ENCODE measurements at places on chromosomes 4 and X.

GRCh38 chr4:100117750-100118149 is 72.5 kb downstream of the DDIT4L start:
- no peak for DNase-seq

DNA sequence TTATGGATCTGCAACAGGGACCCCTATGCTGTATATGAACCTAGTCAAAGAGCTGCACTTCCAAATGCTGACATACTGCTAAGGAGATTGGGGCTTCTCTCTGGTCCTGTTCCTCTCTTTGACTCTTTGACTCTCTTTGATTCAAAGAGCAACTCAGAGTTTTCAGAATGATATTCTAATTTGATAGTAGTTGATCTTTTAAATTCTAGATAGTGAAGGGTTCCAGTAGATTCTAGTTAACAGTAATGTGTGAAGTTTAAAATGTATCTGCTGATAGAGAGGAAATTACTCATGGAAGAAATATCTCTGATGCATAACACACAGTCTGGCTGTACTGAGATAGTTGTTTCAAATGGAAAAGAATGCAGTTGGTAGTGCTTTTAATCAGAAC is 239.1 kb downstream of the RASL11B start:
- DNase-seq = no peak

DNA sequence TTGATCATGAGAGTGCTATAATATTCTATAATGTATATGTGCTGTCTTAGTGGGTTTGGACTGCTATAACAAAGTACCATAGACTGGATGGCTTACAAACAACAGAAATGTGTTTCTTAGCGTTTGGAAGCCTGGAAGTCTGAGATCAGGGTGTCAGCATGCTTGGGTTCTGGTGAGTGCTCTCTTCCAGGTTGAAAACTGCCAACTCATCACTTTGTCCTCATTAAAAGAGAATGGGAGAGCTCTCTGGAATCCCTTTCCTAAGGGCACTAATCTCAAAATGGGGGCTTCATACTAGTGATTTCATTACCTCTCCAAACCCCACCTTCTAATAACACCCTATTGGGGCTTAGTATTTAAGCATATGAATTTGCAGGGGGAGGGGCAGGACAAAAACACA is 33.5 kb upstream of the KCNIP4 start:
- no peak for DNase-seq

GRCh38 chrX:86002076-86002896 is 45.1 kb downstream of the CHM start:
- DNase-seq = peak; percentile 74

DNA sequence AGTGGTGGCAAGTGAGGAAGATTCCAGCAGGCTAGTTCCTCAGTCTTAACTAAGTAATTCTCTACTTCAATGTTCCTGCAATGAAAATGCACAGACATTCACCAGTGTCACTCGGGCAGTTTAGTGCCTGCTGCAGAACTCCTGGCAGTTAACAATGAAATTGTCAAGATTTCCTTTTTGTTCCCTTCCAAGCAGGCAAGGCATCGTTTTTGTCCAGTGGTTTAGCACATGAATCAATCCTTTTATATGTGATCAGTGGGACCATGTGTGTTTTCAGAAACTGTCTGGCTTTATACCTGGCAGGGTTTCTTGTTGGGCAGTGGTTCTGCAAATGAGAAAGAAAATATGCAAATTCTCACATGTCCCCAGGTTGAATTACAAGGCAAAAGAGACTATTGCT is 122.2 kb downstream of the GBA3 start:
- no peak for DNase-seq

DNA sequence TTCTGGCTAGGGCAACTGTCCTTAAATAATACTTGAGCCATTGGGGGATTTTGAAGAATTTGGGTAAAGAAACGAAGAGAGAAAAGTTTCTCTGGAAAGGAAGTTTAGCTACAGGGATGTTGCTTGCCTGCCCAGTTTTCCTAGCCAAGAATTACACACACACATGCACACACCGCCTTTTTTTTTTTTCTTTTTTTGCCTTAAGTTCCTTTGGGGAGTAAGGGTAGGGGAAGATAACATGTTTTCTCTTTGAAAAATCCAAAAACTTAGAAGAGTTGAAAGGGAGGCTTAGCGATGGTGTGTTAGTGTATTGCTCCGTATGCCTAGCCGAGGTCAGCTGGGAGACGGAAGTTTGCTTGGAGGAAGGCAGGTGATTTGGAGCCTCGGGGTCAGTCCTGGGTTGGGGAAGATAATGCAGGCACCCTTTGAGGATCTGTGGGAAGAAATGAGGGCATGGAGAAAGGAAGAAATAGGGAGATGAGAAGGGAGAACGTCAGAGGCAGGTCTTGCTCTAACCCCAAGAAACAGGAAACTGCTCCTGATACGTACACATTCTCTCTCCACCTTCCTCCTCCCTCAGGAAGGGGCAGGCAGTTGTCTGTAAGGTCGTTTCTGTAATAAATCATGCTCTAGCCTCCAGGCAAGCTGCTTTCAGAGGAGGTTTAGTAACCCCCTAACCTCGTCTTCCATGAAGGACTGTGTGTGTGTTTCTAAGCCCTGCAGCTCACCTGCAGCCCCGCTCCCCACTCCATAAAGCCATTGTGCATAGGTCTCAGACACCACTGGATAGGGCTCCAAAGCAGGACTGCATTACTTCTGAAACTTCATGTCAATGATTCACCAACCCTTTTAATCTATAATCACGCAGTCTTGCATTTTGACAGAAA is 10.5 kb downstream of the KLF3 start:
- no peak for DNase-seq
